Pancreas (tissue), 10 donors: ENCODE measurements at places on chromosomes 6 and 20. TPM values are rescaled to one million over a fixed set of nuclear protein-coding genes. Genes with fewer than 3 reads are reported as not detected.
A peak's percentile ranks its signal among the peaks of the same experiment; 100 is the strongest.

MACROD2 gene
- 3.4 TPM for total RNA-seq

OR2B6 gene
- total RNA-seq = not detected

PROKR2 gene
- not detected for total RNA-seq

CLDN20 gene
- not detected for total RNA-seq

SLC29A1 gene
- total RNA-seq = 34.2 TPM

NFATC2 gene
- total RNA-seq = 4.3 TPM

SLC44A4 gene
- 12.9 TPM for total RNA-seq

GRCh38 chr20:57425150-57426013, 34.2 kb downstream of the RBM38 start:
- DNase-seq = peak; percentile 58

- DNase-seq = peak; percentile 47
Observed at GRCh38 chr6:148750838-148751792, 4.3 kb downstream of the UST start.

GRCh38 chr6:156967852-156968251, 190.7 kb downstream of the ARID1B start:
- no peak for DNase-seq

- no peak for DNase-seq
Observed at GRCh38 chr6:47650553-47651432, 47.6 kb upstream of the ADGRF4 start.

DNA sequence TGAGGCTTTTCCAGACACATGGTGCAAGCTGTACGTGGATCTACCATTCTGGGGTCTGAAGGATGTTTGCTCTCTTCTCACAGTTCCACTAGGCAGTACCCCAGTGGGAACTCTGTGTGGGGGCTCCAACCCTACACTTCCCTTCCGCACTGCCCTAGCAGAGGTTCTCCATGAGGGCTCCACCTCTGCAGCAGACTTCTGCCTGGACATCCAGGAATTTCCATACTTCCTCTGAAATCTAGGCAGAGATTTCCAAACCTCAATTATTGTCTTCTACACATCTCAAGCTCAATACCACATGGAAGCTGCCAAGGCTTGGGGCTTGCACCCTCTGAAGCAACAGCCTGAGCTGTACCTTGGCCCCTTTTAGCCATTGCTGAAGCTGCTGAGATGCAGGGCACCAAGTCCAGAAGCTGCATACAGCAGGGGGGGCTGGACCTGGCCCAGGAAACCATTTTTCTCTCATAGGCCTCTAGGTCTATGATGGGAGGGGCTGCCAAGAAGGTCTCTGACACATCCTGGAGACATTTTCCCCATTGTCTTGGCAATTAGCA, 11.6 kb downstream of the PDSS2 start:
- no peak for DNase-seq

GRCh38 chr6:35328108-35328723, 14.1 kb upstream of the PPARD start:
- DNase-seq = no peak
